Activated naive CD4-positive, alpha-beta T cell treated with anti-CD3 and anti-CD28 coated beads, Interleukin-2, amount 10 ng/mL, durations not matched to agents 5 hours and 36 hours (primary cell): ENCODE measurements at places on chromosomes 16 and 17. TPM values are rescaled to one million over a fixed set of nuclear protein-coding genes. Genes with fewer than 3 reads are reported as not detected.

Gene MPO
- total RNA-seq: not detected

Gene ZNF19
- total RNA-seq: 2.9 TPM

Gene SLC13A2
- total RNA-seq: not detected

Gene EVPL
- 0.14 TPM for total RNA-seq

Gene GAS2L2
- total RNA-seq: not detected

Gene ARL5C
- total RNA-seq: not detected

Gene NPIPA7
- total RNA-seq: 2.9 TPM

Gene CA10
- not detected for total RNA-seq

Gene GLP2R
- total RNA-seq: not detected

Gene OTOP2
- total RNA-seq: not detected

Gene FNDC8
- total RNA-seq: not detected

Gene PPP1R1B
- not detected for total RNA-seq

Gene MMD
- total RNA-seq: 34.4 TPM

Gene ARL6IP1
- 214 TPM for total RNA-seq

Gene AOC3
- 0.12 TPM for total RNA-seq

Gene KRT20
- not detected for total RNA-seq

Gene NPLOC4
- total RNA-seq: 80.8 TPM

Gene CHP2
- not detected for total RNA-seq

Gene SBK1
- 9.3 TPM for total RNA-seq

Gene KCNJ12
- total RNA-seq: 0.05 TPM

Gene VPS25
- 48.8 TPM for total RNA-seq

Gene MPP3
- not detected for total RNA-seq

Gene TEX14
- total RNA-seq: 0.35 TPM

Gene SMIM22
- not detected for total RNA-seq

Gene SENP3
- total RNA-seq: 37.6 TPM

Gene VWA3A
- total RNA-seq: not detected

Gene MT4
- total RNA-seq: not detected

Gene TNRC6C
- total RNA-seq: 42.1 TPM

Gene KRTAP4-5
- total RNA-seq: not detected

Gene C1QTNF1
- not detected for total RNA-seq

Gene AKAP10
- 36.5 TPM for total RNA-seq

Gene PLK1
- total RNA-seq: 69.8 TPM

Gene B4GALNT2
- not detected for total RNA-seq

Gene ACD
- total RNA-seq: 34.5 TPM

Gene NXPH3
- not detected for total RNA-seq

Gene NPIPB9
- total RNA-seq: 1.2 TPM

Gene HOXB5
- not detected for total RNA-seq

Gene SULT1A2
- 0.36 TPM for total RNA-seq

Gene ST6GALNAC2
- total RNA-seq: not detected

Gene HID1
- 0.58 TPM for total RNA-seq

Gene CXCL16
- 1.6 TPM for total RNA-seq

Gene PRCD
- total RNA-seq: not detected

Gene PKMYT1
- total RNA-seq: 99.3 TPM

Gene TBC1D3H
- total RNA-seq: not detected

Gene OR4D1
- 0.91 TPM for total RNA-seq

Gene PHOSPHO1
- total RNA-seq: not detected

Gene ODAD4
- total RNA-seq: 1.4 TPM

Gene NOL11
- 56.2 TPM for total RNA-seq

Gene CETP
- total RNA-seq: not detected

Gene FBXO39
- 0.65 TPM for total RNA-seq

Gene CDRT15
- not detected for total RNA-seq

Gene ASIC2
- not detected for total RNA-seq

Gene HIGD1B
- not detected for total RNA-seq

Gene SMPD3
- 3.2 TPM for total RNA-seq

Gene SLC5A11
- total RNA-seq: not detected

Gene SSTR5
- total RNA-seq: not detected

Gene C16orf89
- not detected for total RNA-seq

Gene CCL3
- 8.8 TPM for total RNA-seq
